ENCODE measurements at places on chromosomes 2 and 18.

- DNase-seq: no peak
These were observed 188.6 kb downstream of the SH3RF3 start for GRCh38 chr2:109317471-109318095.

- DNase-seq: no peak
These were observed 128.5 kb downstream of the EPHA4 start for GRCh38 chr2:221443645-221444044.

DNA sequence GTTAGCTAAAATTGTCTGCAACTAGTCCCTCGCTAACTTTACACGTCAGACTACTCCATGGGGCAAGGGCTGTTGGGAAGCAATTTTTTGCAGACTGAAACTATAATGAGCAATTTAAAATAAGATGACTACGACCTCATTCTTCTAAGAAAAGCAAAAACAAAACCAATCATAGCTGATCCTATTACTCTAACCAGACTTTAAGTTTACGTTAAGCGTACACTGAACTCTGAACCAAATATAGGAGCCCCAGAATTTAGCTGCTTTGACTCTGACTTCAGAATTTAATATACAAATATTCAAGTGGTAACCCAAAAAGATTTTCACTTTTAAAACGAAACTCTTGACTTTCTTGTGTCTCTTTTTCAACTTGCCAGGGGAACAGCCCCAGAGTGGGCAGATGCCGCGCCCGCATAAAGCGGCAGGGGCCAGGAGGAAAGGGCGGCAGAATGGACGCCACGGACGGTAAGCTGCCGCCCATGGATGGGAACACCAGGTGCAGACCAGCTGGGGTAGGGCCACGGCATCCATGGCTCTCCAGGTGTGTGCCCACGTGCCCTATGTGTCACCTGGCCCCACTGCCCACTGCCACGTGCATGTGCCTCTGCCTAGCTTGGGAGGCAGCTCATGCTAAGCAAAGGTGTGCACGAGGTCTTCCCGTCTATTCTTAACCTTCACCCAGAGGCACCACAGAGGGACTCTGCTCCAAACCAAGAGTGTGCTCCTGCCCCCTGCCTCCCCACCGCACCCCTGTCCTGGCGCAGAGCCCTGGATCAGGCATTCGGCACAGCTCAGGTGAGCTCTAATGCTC lies 217.6 kb downstream of the HDAC4 start:
- no peak for DNase-seq

DNA sequence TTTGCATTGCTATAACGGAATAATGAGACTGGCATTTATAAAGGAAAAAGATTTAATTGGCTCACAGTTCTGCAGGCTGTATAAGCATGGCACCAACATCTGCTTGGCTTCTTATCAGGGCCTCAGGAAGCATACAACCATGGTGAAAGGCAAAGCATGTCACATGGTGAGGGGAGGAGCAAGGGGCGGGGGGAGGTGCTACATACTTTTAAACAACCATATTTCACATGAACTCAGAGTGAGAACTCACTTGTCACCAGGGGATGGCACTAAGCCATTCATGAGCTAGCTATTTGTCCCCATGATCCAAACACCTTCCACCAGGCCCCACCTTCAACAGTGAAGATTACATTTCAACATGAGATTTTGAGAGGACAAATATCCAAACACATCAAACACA lies 188.7 kb downstream of the MBD5 start:
- no peak for DNase-seq

GRCh38 chr2:214310319-214310718 lies 100.5 kb upstream of the VWC2L start:
- DNase-seq: no peak
